ENCODE measurements at places on chromosomes 11 and 22.

GRCh38 chr22:18987765-18988164 is 51.7 kb upstream of the PRODH start:
- no peak for DNase-seq

- DNase-seq: no peak
Measured at GRCh38 chr11:62142043-62142375, 18.2 kb downstream of the INCENP start.

- no peak for DNase-seq
Measured at GRCh38 chr11:8617063-8617462, 23.0 kb upstream of the STK33 start.

GRCh38 chr22:26588729-26589366 is 1.1 kb downstream of the TPST2 start:
- DNase-seq: no peak

- no peak for DNase-seq
Measured at GRCh38 chr11:33160136-33160535, 1.1 kb downstream of the CSTF3 start.

- no peak for DNase-seq
Measured at GRCh38 chr11:98771791-98772190, 249.0 kb upstream of the CNTN5 start.

DNA sequence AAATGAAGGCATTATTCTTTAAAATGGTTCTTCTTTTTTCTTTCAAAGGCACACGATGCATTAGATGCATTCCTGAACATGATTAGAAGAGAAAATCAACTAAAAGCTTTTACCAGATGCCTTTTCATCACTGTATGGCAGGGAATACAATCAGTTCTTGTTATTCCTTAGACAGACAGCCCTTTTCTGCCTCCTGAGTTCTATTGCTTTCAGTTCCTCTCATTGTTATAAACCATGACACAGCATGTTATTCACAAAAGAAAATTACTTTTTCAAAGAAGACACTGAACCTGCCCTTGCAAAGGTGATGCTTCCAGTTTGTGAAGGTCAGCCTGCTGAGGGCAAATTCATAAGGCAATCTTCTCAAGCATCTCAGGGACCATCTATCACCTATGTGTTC is 70.1 kb downstream of the FAM181B start:
- DNase-seq: no peak

DNA sequence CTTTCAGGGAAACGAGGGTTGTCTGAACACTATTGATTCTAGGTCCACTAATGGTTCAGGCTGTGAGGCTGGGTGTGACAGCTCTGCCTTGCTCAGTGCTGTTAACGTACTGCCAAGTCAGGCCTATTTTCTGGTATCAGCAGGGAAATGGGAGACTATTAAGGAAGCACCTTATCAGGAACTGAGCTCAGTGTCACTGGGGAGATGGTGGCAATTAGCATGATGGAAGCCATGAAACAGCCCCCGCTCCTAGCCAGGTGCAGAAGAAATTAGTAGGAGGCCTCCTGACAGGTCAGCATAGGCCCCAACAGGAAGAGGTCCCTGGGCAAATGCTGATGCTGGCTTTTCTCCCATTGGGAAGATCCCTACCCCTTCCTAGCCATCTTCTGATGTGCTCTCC is 42.6 kb upstream of the LMO2 start:
- DNase-seq: no peak

DNA sequence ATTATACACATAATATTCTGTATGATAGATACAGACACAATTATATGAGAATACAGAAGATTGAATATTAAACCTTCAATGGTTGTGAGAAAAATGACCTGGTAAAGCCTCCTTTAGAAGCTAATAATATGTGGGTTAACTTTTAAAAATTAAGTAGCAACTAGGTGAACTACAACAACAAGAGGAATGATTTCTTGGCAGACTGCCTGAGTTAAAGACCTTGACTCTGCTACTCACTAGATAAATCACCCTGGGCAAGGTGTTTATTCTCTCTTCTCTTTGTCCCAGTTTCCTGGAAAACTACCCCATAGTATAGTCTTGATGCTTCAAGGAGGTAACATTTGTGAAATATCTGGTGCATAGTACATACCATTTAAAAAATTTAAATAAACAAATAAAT is 519.6 kb upstream of the TENM4 start:
- no peak for DNase-seq

- no peak for DNase-seq
Measured at GRCh38 chr11:66879583-66879982, 22.7 kb downstream of the LRFN4 start.

DNA sequence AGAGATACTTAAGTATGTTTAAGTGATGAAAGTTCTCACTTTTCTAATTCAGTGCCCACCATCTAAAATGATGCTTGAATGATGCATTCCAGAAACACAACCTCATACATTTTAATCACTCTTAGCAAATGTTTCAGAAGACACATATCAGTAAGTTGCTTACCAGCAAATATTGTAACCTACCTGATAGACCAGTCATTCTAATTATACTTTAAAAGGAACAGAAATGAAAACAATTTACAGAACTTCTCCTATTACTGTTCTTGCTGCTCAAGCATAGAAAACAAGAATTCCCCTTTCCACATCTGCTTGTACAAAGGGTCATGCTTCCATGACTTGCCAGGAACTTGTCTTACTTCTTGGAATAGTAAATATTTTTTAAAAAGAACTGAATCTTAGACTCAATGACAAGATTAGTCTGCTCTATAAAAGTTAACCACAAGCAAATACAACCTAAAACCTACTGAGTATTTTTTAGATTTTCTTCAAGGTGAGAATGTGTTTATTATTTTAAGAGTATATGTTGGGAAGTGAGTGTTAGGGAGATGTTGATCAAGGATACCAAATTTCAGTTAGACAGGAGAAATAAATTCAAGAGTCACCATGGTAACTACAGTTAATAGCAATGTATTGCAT is 82.0 kb upstream of the SC5D start:
- DNase-seq: no peak

- peak; percentile 54 for DNase-seq
Measured at GRCh38 chr22:25404928-25405816, 159.3 kb upstream of the GRK3 start.

DNA sequence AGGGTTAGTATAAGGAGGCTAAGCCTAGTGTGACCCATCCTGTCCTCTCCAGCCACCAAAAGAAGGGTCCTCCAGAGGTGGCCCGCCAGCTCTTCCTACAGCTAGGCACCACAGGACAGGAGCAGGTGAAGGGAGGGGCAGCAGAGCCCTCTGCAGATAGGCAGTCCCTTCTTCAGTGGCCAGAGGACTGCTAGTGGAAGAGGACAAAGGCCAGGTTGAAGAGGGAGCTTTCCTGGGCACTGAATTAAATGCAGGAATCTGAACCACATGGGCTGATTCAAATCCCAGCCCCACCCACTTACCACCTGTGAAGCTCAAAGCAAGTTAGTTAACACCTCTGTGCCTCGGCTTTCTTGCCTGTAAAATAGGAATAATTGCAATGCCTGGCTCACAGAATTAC is 409.5 kb downstream of the NXPE2 start:
- DNase-seq: no peak

DNA sequence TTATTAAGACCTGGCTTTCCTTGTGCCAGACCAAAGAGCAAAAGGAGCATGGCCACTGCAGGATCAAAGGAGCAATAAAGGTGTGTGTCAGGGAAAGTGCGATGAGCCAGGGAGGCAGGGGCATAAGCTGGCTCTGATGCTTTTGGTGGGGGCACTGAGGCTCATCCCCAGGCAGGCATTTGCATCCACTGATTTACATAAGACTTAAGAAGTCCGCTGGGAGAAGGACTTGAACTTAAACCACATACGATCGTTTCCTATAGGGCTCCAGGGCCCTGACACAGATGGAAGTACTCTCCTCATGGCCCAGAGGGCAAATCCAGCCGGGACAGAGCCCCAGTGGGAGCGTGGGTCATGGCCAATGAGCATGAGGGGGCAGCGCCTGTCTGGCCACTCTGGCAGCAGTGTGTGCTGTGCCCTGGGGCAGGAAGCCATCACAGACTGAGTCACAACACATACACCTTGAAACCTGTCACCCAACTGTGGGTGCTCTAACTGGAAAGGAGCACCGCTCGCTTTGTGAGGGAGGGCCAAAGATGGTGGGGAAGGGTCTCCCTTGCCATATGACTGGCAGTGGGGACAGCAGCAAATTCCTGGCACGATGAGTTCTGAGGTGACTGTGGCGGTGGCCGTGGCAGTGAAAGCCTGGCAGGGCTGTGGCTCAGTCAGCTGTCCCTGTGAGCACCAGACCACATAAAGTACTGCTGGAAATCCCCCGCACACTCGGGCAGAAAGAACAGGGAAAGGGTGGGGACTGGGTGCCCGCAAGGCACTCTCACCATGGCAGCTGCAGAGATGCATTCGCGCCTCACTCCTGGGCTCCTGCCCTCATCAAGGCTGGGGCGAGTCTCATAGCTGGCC is 79.4 kb upstream of the LMO1 start:
- DNase-seq: peak; percentile 82

DNA sequence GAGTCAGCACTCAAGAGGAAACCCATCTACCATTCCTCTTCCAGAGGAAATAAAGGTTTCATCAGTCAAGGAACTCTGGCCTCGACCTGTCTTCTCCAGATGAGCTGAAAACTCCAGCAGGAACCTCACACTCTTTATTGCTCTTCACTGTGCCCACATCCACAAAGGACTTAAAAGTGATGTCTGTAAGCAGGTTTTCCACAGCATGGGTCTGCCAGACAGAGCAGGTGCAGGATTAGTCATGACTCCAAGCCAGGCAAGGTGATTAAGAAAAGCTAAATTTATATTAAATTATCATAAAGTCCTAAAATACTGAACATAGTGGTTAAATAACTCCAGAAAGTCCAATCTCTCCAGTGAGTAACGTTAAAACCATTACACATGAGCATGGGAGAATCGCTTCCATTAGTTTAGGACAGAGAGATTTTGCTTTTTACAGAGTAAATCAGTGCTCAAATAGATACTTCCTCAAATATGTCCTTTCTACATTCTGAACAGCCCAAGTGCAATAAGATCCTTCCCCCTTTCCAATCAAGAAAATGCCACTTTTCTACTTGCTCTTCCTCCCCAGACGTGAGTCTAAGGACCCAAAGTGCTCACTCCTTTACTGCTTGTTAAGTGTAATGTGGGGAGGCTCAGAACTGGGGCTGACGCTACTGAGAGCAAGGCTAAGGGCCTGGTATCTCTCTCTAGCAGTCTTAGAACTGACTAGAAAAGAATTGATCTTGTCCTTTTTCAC is 10.7 kb upstream of the CKAP5 start:
- no peak for DNase-seq

DNA sequence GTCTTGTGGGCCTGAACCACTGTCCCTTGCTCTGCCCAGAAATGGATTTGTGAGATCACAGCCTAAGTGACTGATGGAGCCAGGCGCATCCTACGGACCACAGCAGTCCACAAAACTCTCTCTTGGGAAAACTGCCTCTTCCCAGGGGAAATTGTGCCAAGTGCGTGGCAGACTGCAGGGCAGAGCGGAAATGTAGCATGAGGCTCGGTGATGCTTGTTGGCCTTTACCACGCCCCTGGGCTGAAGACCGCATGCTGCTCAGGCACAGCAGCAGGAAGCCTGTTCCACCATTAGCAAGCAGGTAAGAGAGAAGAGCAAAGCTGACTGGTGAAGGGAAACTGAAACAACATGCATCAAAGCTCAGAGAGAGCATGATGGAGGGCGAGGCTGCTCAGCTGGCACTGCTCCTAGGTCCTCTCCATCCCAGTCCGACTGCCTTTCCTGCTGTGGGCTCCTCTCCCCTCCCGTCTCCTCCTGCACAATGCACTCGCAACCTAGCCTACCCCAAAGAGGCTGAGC is 26.5 kb upstream of the SCARF2 start:
- DNase-seq: no peak

GRCh38 chr11:79039122-79039521 is 401.7 kb downstream of the TENM4 start:
- DNase-seq: no peak

DNA sequence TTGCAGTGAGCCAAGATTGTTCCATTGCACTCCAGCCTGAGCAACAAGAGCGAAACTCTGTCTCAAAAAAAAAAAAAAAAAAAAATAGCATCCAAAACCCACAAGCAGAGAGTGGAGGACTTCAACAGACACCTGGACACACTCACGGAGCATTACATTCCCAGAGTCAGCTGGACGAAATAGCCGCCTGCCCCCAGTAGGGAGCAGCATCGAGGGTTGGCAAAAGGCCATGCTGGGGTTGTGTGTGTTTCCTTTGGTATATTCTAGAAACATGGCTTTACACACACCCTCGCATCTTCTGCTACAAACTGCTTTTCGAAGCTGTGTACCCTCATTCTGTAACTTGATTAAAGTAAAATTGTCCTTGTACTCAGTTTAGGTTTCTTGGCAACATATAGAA is 5.3 kb downstream of the ADA2 start:
- DNase-seq: no peak

GRCh38 chr11:45331839-45332238 is 45.7 kb upstream of the SYT13 start:
- no peak for DNase-seq

- DNase-seq: no peak
Measured at GRCh38 chr22:39819429-39819828, 74.1 kb downstream of the ENTHD1 start.

GRCh38 chr11:46353698-46354097 is 6.4 kb downstream of the DGKZ start:
- DNase-seq: no peak

GRCh38 chr11:121265586-121265985 is 27.0 kb upstream of the SC5D start:
- DNase-seq: no peak

- DNase-seq: no peak
Measured at GRCh38 chr11:32288276-32288675, 147.1 kb downstream of the WT1 start.

DNA sequence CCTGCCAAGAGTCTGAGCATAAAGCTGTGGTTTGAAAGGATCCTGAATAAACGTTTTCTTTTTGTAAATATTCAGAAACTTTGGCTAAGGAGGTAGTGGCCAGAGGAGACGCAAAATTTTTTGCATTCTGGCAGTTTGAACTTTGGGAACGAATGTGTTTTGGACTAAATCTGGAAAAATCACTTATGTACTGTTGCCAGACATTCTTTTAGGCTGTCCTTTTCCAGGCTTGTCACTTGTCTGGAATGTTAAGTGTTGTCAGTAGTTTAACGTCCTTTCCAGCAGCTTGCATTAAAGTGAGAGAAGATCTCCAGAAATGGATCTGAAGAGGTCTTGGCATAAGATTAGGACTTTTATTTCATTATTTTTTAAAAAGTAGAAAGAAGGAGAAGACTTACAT is 18.5 kb downstream of the SPECC1L start:
- DNase-seq: no peak
